Activated naive CD8-positive, alpha-beta T cell treated with anti-CD3 and anti-CD28 coated beads, Interleukin-2, amount 10 ng/mL, durations not matched to agents 7 days and 5 days (primary cell): ENCODE measurements at places on chromosomes 4 and X. TPM values are rescaled to one million over a fixed set of nuclear protein-coding genes. Genes with fewer than 3 reads are reported as not detected.

DUSP9 gene
- total RNA-seq, result not detected

NCBP2L gene
- not detected for total RNA-seq

SRPX2 gene
- not detected for total RNA-seq

CENPI gene
- 21.4 TPM for total RNA-seq

HSFX4 gene
- total RNA-seq, result not detected

PCDH18 gene
- not detected for total RNA-seq

CRLF2 gene
- 1.5 TPM for total RNA-seq

PPEF2 gene
- 0.17 TPM for total RNA-seq

XAGE2 gene
- not detected for total RNA-seq

DRP2 gene
- 0.58 TPM for total RNA-seq

BMP3 gene
- total RNA-seq, result not detected

FDCSP gene
- not detected for total RNA-seq

GRID2 gene
- not detected for total RNA-seq

CTAG1B gene
- total RNA-seq, result not detected

CSAG2 gene
- 0.61 TPM for total RNA-seq

FHL1 gene
- 19.2 TPM for total RNA-seq
